ENCODE measurements at places on chromosomes 3 and 15.
A peak's percentile ranks its signal among the peaks of the same experiment; 100 is the strongest.

- DNase-seq: no peak
Measured at GRCh38 chr15:49696433-49696832, 75.6 kb downstream of the DTWD1 start.

DNA sequence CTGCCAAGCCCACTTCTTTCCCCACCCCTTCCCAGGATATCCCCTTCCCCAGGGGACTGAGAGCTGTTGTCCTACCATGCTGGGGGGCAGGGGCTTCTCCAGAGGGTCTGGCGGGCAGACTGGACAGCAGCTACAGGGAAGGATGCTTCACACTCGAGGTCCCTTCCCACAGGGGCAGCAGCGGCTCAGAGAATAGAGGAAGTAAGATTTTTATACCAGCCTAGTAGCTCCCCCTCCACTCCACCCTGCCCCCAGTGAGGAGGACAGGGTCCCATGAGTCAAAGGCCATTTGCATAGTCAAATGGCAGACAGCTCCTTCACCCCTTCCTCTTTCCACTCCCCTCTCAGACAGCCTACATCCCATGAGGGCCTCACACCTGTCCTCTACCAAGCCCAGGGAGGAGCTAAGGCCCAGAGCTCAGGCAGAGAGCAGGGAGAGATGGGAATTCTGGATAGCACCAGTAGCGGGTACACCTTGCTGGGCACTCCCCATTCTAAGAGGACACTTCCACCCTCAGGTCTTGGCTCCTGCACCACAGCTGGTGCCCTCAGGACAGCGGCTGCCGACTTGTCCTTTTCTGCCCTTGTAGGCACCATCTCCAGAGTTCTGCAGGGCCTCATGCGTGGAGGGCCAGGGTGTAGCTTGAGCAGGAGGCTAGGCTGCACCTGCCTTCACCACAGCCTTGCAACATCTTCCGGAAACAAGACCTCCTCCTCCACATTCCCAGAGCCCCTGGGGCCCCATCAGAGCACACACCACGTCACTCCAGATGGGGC is at the start of gene TLR9:
Gene TLR9, minus strand, starts transcription at position 194 of the 777 bp plus-strand sequence. Its CDS starts 116 bp downstream, at position 78.
- DNase-seq: no peak

DNA sequence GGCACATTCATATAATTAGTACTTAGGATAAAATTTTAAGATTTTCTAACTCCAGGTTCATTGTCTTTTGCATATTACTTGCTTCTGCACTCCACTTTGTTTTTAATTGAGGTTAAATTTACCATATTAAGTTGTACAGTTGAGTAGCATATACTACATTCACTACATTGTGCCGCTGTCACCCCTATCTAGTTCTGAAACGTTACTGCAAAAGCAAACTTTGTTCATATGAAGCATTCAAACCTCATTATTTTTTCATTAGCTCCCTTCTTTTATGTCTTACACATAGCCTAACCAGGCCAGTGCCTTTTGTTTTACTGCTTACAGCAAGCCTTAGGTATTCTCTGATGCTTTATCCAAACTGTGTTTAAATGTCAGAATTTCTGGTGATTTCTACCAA is 183.1 kb upstream of the CGNL1 start:
- no peak for DNase-seq

DNA sequence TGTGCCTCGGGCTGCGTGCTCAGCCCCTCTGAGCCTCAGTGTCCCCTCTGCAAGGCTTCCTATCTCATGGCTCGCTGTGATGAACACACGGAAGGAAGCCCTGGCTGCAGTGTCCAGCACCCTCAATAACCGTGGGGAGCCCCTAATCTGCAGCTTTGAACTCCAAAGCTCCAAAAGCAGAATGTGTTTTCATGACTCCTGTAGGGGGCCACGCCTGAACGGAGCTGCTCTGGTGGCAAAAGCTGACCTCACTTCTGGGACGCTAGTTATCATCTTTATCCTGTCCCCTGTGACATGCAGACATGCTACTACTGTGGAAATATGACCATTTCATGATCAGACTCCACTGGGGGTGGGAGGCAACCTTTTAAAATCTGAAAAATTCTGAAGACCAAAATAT is 98.8 kb downstream of the SEC22A start:
- DNase-seq: no peak

DNA sequence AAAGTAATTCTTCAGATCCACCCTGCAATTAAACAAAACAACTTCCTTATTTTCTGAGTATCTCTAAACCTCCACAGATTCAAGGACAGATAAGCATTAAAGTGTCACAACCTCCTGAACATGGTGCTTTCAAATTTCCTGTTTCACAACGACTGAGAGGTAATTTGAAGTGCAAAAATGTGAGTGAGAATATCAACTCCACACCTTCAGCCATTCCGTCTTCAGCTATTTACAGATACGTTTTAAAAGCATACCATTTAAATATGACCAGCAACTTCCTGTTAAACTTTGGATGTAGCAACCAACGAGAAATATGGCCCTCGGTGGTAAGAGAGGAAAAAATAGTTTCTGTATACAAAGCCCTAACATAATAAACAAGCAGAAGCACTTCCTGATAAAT is 32.1 kb upstream of the PCSK6 start:
- no peak for DNase-seq

GRCh38 chr3:112333002-112333380 is at the start of gene CD200:
CD200 (plus strand) TSS chr3:112333156; CDS start chr3:112333213, 57 bp downstream.
- peak; percentile 30 for DNase-seq

- DNase-seq: no peak
Measured at GRCh38 chr15:101642361-101642760, 9.8 kb downstream of the TM2D3 start.

- DNase-seq: no peak
Measured at GRCh38 chr3:69246612-69247011, 124.2 kb upstream of the LMOD3 start.

- DNase-seq: peak; percentile 10
Measured at GRCh38 chr3:195876297-195877064, 31.9 kb downstream of the TNK2 start.

DNA sequence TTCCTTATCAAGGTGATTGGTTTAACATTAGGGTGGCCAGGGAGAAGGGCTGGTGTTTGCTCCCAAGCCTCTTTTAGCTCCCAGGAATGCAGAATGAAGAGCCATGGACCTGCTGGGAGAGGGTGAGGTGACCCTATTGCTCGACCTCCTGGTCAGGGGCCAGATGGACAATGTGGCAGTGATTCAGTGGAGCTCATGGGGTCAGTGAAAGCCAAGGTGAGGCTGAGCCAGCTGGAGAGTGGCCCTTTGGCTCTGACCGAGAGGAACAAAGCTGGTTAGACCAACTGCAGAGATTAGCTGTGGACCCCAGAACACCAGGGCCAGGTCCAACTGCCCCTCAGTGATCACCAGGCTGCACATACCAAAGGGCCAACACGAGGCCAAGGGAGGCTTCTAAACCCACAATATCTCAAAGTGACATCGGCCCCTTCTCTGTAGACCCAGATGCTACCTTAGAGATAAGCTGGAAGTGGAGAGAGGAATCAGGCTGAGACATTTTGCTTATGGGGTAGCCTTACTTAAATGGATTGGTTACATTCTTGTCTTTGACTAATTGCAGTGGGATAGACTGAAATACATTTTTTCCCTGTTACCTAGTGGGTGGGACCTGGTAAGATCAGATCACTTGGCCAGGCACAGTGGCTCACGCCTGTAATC is 15.8 kb upstream of the BTBD1 start:
- no peak for DNase-seq

DNA sequence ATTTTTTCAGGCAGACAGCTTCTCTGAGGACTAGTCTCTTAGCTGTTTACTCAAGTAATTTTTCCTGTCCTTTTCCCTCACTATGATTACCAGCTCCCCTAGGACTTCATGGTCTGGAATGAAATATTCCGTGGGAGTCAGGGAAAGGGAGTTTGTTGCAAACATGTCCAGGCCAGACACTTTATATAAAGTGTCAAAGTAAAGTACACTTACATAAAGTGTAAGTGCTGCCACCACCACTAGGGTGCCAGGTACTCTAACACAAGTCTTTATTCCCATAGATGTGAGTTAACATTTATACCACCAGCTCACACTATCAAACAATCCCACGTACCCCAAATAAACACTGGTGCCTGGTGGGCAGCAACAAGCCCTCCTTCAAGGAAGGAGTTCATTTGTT is 179.8 kb downstream of the SNRPN start:
- DNase-seq: no peak

DNA sequence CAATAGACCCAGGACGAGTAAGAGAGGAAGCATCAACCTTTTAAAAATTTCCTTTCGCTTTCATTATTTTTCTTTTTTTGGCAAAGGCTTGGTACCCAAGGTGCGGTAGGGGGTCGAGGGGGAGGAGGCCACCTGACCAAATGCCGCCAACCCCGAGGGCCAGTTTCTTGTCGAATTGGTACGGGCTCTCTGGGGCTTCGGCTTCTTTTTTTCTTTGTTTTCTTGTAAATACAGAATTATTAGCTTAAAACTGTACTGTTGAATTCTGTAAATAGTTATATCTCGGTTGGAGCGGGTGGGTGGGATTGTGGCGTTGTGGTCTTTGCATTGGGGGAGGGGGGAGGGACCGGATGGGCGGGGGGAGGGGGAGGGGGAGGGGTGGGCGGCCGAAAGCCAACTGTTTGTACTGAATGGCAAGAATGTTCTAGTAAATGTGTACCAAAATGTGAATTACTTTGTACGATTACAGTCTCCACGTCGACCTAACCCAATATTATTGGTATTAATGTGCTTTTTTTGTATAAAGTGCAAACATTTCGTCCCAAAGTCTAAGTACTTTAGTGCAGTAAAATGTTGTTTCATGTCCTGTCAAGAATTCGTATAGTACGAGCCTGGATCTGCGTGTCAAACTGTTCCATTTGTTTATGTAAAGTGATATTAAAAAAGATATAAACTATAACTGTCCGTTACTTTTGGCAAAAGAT is 4.7 kb downstream of the ZIC1 start:
- DNase-seq: no peak

DNA sequence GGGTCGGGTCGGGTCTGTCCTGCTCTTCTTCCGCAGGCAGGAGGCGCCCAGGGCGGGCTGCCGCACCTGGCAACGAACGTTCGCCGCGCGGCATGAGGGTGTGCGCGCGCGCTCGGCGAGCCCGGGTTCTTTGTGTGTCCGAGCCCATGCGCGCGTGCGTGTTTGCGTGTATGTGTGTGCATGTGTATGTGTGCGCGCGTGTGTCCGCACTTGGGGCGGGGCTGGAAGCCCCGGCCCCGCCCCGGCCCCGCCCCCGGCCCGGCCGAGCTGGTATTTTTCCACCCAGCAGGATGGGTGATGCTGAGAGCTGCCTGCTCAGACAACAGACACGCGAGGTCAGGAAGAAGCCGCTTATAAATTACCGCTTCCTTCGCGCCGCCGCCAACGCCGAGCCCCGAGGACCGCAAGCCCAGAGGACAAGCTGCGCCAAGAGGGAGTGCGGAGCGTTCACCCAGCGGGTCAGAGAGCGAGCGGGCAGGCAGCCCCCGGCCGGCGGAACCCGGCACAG is at the start of gene SLC6A6:
Gene SLC6A6, plus strand, starts transcription at position 303 of the 508 bp plus-strand sequence. CDS start 41,029 bp downstream, outside the sequence.
- peak; percentile 92 for DNase-seq

GRCh38 chr3:4943549-4943948 is 35.7 kb upstream of the BHLHE40 start:
- no peak for DNase-seq

DNA sequence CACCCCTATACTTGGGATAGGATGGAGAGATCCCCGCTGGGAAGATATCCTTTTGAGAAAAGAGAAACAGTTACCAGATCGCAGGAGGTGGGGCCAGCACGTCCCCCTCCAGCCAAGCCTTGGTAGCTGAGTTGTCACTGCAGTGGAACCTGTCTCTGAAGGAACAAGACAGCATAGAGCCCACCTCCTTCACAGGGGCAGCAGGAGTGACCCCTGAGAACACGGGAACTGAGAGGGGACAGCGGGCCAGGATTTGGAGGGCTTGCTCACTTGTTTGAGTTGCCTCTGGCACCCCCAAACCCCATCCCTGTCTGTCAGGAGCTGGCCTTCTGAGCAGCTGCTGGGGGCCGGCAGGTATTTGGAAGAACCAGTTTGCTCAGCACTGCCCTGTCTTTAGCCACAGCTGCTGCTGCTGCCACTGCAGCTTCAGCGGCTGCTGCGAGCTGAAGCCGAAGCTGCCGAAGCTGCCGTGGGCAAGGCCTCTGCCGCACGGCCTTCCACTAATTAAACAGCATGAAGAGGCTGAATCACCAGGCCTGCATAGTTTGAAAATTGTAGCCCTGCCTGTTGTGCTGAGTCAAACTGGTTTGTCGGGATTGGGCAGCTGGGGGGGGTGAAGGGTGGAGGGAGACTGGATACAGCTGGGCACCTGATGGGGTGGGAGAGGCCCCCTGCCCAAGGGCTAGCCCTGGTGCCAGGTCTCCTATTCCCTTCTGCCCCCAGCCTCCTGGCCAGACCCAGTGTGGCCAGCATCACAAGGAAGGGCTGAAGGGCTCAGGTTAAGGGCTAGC is 4.0 kb downstream of the EPHB3 start:
- DNase-seq: no peak

DNA sequence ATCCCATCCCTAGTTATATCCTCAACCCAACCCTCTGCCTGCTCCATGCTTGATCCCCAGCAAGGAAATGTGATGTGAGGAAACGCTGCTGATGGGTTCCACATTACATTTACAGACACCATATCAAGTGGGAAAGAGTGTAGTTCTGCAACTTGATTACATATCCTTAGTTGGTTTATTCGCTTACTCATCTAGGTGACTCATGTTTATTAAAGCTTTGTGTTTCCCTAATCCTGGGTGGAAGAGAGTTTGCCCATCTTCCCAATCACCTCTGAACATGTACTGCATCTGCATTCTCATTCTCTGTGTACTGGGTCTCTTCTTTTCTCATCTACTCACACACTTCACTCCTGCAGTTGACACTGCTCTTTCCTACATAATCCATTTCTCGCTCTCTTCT is 91.7 kb upstream of the PDZRN3 start:
- DNase-seq: no peak

DNA sequence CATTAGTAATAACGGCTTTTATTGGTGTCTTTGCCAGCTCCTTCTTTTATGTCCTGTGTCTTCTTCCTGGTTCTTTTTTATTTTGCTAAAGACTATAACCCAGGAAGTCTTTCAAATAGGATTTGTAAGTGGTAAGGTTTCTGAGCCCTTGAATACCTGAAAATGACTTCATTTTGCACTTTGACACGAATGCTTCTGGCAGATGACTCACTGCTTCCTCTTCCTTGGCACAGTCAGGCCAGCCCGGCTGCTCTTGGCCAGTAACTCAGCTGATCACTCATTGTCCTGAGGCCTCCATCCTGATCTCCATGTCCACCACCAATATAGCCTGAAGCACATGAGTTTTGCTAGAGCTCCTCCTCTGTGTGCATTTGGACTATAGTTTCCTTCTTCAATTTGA is 48.7 kb upstream of the NR2E3 start:
- DNase-seq: no peak

GRCh38 chr3:160112481-160112880 is 112.7 kb upstream of the C3orf80 start:
- no peak for DNase-seq

DNA sequence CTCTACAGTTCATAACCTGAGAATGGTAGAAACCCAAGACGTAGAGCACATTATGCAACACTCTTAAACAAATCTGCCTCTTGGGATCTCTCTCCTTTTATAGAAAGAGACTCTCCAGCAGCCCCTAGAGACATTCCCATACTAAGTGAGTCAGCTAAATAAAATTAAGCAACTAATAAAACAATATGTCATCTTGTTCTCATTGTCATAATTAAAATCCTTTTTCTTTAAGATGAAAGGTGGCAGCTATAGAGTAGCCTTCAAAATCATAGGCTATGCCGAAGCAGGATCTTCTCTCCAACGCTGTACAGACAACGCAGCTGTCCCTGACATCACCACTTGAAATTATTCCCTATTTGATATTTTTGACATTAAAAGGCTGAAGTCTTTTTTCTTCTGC is 790.0 kb downstream of the FHIT start:
- DNase-seq: no peak
